ENCODE measurements at places on chromosomes 3 and 15.

- peaks cover 7% of the 10 kb centered on the region for H3K4me1 ChIP-seq
- H3K27me3 ChIP-seq, result no peaks in the 10 kb centered on the region
- H3K36me3 ChIP-seq, result no peaks in the 10 kb centered on the region
- H3K27ac ChIP-seq, result peak overlapping the region; percentile 55
- DNase-seq, result peak; percentile 82
Observed at GRCh38 chr15:78263907-78264303, 457 bp upstream of the DNAJA4 start.

GRCh38 chr3:72597756-72598195 is 250.5 kb downstream of the SHQ1 start:
- H3K27ac ChIP-seq, result no peak overlapping the region
- H3K4me1 ChIP-seq, result no peaks in the 10 kb centered on the region
- DNase-seq, result no peak
- H3K36me3 ChIP-seq, result no peaks in the 10 kb centered on the region
- no peaks in the 10 kb centered on the region for H3K27me3 ChIP-seq
- no peak overlapping the region for H3K4me3 ChIP-seq

GRCh38 chr3:28575100-28575745 is 226.6 kb upstream of the AZI2 start:
- H3K27me3 ChIP-seq, result peaks cover 22% of the 10 kb centered on the region
- H3K4me1 ChIP-seq, result no peaks in the 10 kb centered on the region
- peak overlapping the region; percentile 21 for H3K4me3 ChIP-seq
- H3K27ac ChIP-seq, result no peak overlapping the region
- no peaks in the 10 kb centered on the region for H3K36me3 ChIP-seq

DNA sequence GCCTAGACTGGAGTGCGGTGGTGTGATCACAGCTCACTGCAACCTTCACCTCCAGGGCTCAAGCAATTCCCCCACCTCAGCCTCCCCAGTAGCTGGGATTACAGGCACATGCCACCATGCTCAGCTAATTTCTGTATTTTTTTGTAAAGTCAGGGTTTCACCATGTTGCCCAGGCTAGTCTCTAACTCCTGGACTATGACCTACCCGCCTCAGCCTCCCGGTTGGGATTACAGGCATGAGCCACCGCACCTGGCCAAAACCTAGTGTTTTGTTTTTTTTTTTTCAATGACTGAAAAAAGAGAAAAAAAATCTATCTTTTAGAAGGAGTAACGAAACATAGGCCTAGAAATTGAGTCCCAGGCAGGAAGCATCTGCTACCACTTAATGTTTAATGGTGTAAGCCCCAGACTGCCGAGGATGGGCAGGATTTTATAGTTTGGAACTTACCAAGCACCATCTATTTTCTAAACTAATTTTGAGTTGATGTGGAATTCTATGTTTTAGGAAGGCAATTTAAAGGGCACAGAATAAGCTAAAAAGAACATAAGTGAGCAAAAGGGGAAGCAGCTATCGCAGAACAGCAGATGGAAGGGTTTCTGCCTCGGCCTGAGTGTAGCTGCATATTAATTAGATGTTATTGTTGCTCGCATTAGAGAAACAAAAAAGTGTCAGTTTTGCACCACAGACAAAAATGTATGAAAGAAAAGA is 24.2 kb upstream of the CA12 start:
- no peaks in the 10 kb centered on the region for H3K36me3 ChIP-seq
- no peak overlapping the region for H3K4me3 ChIP-seq
- no peaks in the 10 kb centered on the region for H3K4me1 ChIP-seq
- no peaks in the 10 kb centered on the region for H3K27me3 ChIP-seq
- no peak overlapping the region for H3K27ac ChIP-seq
- no peak for DNase-seq

DNA sequence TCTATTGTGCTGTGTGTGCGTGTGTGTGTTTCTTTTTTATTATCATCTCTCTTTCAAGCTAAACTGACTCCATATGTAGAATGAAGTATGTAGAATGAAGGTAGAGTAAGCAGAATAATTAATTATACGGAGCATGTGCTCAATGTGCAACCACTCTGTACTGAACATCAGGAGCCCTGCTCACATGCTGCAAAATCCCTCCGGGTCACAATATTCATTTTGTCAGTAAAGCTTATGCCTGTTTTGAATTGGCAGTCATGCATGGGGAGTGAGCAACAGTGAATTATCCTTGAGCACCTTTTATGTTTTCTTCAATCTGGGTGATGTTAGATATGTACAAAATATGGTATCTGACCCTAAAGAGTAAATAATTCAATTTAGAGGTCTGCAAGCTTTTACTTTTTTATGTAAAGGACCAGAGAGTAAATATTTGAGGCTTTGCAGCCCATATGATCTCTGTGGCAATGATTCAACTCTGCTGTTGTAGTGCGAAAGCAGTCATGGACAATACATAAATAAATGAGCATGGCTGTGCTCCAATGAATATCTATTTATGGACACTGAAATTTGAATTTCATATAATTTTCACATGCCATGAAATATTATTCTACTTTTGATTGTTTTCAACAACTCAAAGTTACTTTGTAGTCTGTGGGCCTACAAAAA is 199.9 kb downstream of the VGLL3 start:
- DNase-seq, result no peak
- H3K4me3 ChIP-seq, result no peak overlapping the region
- H3K27me3 ChIP-seq, result no peaks in the 10 kb centered on the region
- no peak overlapping the region for H3K27ac ChIP-seq

GRCh38 chr3:15520185-15520584 is 1.3 kb downstream of the COLQ start:
- no peak overlapping the region for H3K4me3 ChIP-seq
- no peak for DNase-seq
- H3K36me3 ChIP-seq, result no peaks in the 10 kb centered on the region
- H3K27me3 ChIP-seq, result no peaks in the 10 kb centered on the region

- no peaks in the 10 kb centered on the region for H3K36me3 ChIP-seq
- no peaks in the 10 kb centered on the region for H3K27me3 ChIP-seq
- DNase-seq, result no peak
- H3K4me3 ChIP-seq, result no peak overlapping the region
- H3K4me1 ChIP-seq, result no peaks in the 10 kb centered on the region
Observed at GRCh38 chr3:100602506-100603444, 6.6 kb upstream of the ADGRG7 start.

- no peak for DNase-seq
- H3K4me3 ChIP-seq, result no peak overlapping the region
- H3K27ac ChIP-seq, result no peak overlapping the region
- H3K36me3 ChIP-seq, result no peaks in the 10 kb centered on the region
- H3K27me3 ChIP-seq, result no peaks in the 10 kb centered on the region
- H3K4me1 ChIP-seq, result no peaks in the 10 kb centered on the region
Observed at GRCh38 chr3:151196434-151196833, 6.6 kb downstream of the GPR171 start.

GRCh38 chr15:71444032-71444810 is 328.9 kb downstream of the THSD4 start:
- H3K4me1 ChIP-seq, result peaks cover 5% of the 10 kb centered on the region
- H3K36me3 ChIP-seq, result no peaks in the 10 kb centered on the region
- H3K4me3 ChIP-seq, result no peak overlapping the region
- DNase-seq, result no peak
- no peak overlapping the region for H3K27ac ChIP-seq

GRCh38 chr15:56460071-56460470 is 4.9 kb downstream of the MNS1 start:
- H3K36me3 ChIP-seq, result no peaks in the 10 kb centered on the region
- no peak overlapping the region for H3K4me3 ChIP-seq
- H3K4me1 ChIP-seq, result no peaks in the 10 kb centered on the region
- H3K27me3 ChIP-seq, result no peaks in the 10 kb centered on the region
- H3K27ac ChIP-seq, result no peak overlapping the region

DNA sequence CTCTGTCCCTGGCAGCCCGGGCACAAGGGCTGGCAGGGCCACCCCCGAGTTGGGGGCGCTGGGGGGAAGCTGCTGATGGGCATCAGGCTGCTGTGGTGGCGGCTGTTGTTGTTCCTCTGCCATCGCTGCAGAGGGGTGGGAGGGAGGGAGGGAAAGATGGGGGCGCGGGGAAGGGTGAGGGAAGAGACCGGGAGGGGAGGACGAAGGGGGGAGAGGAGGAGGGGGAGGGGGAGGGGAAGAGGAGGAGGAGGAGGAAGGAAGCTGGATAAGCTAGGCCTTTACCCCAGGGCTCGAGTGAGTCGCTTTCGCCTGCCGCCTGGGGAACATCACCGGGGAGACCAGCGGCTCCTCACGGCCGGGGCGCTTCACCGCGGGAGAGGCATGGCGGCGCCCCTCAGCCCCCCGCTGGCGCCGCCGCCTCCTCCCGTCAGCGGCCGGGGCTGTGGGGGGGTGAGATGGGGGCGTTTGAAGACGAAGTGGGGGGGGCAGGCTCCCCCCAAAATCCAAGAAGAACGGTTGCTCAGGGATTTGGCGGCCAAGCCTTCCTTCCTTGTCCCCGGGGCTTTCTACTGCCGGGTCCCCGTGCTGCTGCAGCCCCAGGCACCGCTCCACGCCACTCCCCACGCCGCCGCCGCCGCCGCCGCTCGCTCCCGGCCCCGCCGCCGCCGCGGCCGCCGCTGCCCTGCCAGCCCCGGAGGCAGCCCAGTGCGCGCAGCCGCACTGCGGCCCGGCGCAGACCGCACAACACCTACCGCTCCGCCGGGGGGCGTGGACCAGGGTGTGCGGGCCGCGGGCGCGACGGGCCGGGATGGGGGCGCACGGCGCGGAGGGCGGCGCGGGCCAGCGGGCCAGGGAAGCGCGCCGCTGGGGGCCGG is at the start of gene RFX7:
TSS of gene RFX7 (minus strand) at position 717 of the 875 bp plus-strand sequence. CDS start at position 123, 594 bp downstream.
- DNase-seq, result peak; percentile 70
- peaks cover 9% of the 10 kb centered on the region for H3K4me1 ChIP-seq
- peak within 1 kb of the TSS; percentile 68 for H3K27ac ChIP-seq
- H3K36me3 ChIP-seq, result no peaks in the 10 kb centered on the region
- peak within 1 kb of the TSS; percentile 55 for H3K4me3 ChIP-seq
- H3K27me3 ChIP-seq, result no peaks in the 10 kb centered on the region

DNA sequence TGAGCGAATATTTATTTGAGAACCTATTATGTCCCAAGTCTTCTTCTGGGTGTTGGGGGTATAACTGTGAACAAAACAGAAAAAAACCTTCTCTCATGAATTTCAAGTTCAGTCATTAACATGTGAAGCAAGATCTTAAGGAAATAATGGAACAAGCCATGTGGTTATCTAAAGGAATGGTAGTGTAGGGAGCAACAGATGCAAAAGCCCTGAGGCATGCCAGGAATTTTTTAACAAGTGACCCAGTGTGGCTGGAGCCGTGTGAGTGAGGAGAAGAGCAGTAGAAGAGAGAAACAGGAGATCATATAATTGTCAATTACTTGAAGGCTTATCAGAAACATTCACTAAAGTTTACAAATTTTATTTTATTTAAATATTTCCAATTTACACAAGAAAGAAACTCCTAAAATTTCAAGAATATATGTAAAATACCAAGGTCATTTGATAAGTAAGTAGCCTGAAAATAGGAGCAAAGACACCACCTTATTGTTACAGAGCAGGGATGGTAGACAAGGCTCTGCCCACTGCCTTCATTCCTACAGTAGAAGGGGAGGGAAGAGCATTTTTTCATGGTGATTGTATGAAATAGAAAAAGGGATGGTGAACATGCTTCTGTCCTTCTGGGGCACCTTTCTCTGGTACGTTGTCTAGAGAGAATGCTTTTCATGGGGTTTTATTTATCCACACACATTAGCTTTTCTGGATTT is 345.1 kb downstream of the PLOD2 start:
- H3K27ac ChIP-seq, result no peak overlapping the region
- H3K4me1 ChIP-seq, result no peaks in the 10 kb centered on the region
- DNase-seq, result no peak
- no peaks in the 10 kb centered on the region for H3K27me3 ChIP-seq
- no peaks in the 10 kb centered on the region for H3K36me3 ChIP-seq
